Muscle of leg (tissue), 16 donors: ENCODE measurements at places on chromosomes 12 and 14. TPM values are rescaled to one million over a fixed set of nuclear protein-coding genes. Genes with fewer than 3 reads are reported as not detected.

The GPR135 gene
- total RNA-seq: 2.3 TPM

- peak; percentile 15 for DNase-seq
Measured at GRCh38 chr12:82326905-82327503, 31.2 kb downstream of the CCDC59 start.

DNA sequence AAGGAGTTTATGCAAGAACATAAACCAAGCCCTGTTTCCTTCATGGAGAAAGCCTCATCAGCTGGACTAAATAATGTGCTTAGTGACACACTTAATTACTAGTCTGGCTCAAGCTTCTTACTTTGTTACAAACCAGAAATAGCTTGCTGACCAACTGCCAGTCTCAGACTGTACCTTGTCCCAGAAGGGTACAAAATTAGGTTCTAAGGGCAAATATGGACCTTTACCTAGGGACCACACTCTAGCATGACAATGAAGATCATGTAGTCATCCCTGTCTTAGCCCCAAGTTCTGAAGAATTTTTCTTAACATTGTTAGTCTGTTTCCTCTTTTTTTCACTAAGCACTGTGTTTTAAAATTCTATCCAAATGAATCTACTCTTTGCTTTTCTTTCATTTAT is 2.2 kb downstream of the AMN1 start:
- DNase-seq: no peak

DNA sequence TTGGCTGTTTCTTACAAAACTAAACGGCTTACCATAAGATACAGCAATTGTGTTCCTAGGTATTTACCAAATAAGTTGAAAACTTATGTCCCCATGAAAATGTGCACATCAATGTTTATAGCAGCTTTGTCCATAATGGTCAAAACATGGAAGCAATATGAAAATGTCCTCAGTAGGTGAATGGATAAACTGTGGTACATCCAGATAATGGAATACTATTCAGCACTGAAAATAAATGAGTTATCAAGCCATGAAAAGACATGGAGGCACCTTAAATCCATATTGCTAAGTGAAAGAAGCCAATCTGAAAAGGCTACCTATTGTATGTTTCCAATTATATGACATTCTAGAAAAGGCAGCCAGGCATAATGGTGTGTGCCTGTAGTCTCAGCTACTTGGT is 40.7 kb downstream of the CFL2 start:
- DNase-seq: no peak

GRCh38 chr14:30521899-30522736 is 36.8 kb upstream of the G2E3 start:
- peak; percentile 63 for DNase-seq

GRCh38 chr14:50892255-50892654 is 20.4 kb downstream of the ABHD12B start:
- no peak for DNase-seq

DNA sequence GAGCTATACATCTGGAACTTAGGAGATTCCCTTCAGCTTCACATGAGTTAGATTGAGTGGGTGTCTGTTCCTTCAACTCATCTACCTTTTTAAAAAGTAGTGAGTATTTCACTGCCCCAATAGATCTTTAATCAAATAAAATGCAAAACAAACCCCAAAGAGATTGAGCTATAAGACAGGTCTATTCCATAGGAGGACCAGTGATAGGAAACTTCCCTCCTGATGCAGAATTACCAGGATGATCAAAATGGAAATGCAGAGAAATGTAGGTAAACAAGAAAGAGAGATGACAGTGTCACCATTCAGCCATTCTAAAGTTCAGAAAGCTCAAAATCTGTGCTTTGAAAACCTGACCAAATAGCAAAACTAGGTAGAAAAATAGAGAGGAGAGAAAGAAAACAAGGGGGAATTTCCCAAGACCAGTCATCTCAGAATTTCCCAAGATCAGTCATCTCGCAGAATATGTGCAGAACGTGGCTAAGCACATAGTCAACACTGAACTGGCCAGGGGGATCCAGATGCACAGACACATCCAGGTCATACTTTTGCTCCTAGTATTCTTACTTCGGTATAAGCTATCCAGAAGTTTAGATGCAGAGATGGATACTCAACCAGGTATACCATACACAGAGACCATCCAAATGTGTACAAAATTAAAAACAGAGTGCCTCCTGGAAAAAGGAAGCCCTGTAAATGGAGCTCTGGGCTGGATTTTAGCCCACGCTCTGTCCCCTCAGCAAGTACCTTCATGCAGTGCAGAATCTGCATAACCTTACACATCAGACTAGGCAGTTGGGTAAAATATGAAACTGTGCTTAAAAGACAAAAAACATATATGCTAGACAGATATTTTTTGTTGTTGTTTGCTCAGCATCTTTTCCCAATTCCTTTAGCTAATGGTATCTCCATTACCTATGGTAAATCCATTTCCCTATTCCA is 27.4 kb downstream of the SLC41A2 start:
- no peak for DNase-seq
